Activated CD4-positive, alpha-beta T cell treated with anti-CD3 and anti-CD28 coated beads, Interleukin-10, Interleukin-2, amounts not matched to agents 100 ng/mL and 50 ng/mL, durations not matched to agents 16 hours and 8 hours (primary cell): ENCODE measurements at places on chromosomes 7 and 10.

GRCh38 chr7:701086-701671, 25.3 kb upstream of the DNAAF5 start:
- no peak for DNase-seq

- peak; percentile 3 for DNase-seq
These were observed 147.8 kb upstream of the UNC5B start for GRCh38 chr10:71064413-71065118.

- no peak for DNase-seq
These were observed 24.5 kb downstream of the SLC25A16 start for GRCh38 chr10:68502846-68503245.

GRCh38 chr7:122682815-122683550, 15.9 kb downstream of the RNF133 start:
- no peak for DNase-seq
